ENCODE measurements at places on chromosomes 5 and 9. TPM values are rescaled to one million over a fixed set of nuclear protein-coding genes. Genes with fewer than 3 reads are reported as not detected.

NIM1K gene
- polyA plus RNA-seq = not detected

SPATA6L gene
- not detected for polyA plus RNA-seq

RORB gene
- polyA plus RNA-seq = not detected

CHSY3 gene
- 0.06 TPM for polyA plus RNA-seq

PLPPR1 gene
- not detected for polyA plus RNA-seq

FRMPD1 gene
- not detected for polyA plus RNA-seq

TIMD4 gene
- polyA plus RNA-seq = 0.43 TPM

PCDHB7 gene
- polyA plus RNA-seq = not detected

FSTL4 gene
- not detected for polyA plus RNA-seq

Data from immature natural killer cell (primary cell).